Tongue (tissue), 3 donors: ENCODE measurements at places on chromosomes 13 and 19. TPM values are rescaled to one million over a fixed set of nuclear protein-coding genes. Genes with fewer than 3 reads are reported as not detected.

The CERS1 gene
- 7.7 TPM for total RNA-seq

The CEBPA gene
- 14.6 TPM for total RNA-seq

The SSC5D gene
- 29.2 TPM for total RNA-seq

The KLK12 gene
- 7.2 TPM for total RNA-seq

The CLEC4G gene
- total RNA-seq, result not detected

The GRIK5 gene
- 3.2 TPM for total RNA-seq

The IL11 gene
- not detected for total RNA-seq
